ENCODE measurements at places on chromosomes 2 and 18.
A peak's percentile ranks its signal among the peaks of the same experiment; 100 is the strongest.

DNA sequence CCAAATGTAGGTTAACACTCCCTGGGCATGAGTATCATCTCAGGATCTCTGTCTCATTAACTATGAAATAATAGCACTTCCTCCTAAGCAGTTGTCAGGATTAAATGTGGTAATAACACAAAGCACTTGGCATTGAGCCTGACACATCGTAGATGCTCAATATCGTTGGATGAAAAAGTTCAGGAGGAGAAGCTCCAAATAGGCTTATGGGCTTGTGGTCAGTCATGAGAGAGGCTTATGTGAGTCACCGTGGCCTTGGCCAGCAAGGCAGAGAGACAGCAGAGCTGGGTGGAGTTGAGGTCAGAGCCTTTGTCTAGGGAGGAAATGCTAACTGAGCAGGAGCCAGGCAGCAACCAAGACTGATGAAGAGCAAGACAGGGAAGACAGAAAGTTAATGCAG is 68.3 kb upstream of the PPM1B start:
- DNase-seq: peak; percentile 58

GRCh38 chr2:172092716-172093415 is 7.6 kb downstream of the DLX1 start:
- DNase-seq: no peak

- DNase-seq: no peak
Measured at GRCh38 chr2:70070542-70071268, 16.6 kb upstream of the PCBP1 start.

GRCh38 chr2:26471766-26472706 is 5.9 kb downstream of the OTOF start:
- DNase-seq: peak; percentile 25

DNA sequence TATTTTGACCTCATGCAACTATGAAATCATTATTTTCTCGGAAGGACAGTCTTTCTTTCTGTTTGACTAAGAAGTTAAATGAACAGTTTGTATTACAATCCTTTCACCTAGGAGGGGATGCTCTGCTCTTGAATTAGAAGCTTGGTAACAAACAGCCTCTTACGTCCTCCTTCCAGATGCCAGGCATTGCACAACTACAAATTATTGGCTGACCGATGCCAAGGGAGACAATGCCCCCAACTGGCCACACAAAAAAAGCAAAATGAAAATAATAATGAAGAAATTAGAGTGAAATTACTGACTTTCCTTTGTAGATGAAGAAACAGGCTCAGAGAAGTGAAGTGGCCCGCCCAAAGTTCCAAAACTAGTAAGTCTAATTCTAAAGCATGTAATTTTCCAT is 177.9 kb downstream of the CYRIA start:
- no peak for DNase-seq

DNA sequence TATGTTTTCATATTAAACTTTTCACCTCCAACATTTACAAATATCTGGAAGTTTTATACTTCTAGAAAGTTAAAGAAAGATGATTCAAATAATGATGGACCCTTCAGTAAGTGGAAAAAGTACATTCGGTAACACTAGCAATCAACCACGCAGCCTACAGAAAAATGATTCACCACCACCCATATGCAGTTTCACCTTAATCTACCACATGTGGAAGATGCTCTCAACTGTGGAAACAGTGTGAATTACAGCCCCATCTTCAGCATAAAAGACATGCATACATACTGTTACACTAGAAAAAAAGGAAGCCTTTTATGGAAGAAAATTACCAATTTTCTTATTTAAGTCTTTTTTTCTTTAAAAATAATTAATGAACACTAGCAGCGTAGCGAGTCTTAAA is 1.1 kb downstream of the SLC38A11 start:
- DNase-seq: no peak

Measured in mucosa of descending colon (tissue), 3 donors.